ENCODE measurements at places on chromosomes 11 and 22. TPM values are rescaled to one million over a fixed set of nuclear protein-coding genes. Genes with fewer than 3 reads are reported as not detected.
A peak's percentile ranks its signal among the peaks of the same experiment; 100 is the strongest.

The TMEM132A gene
- polyA plus RNA-seq: 5.7 TPM

The TBX10 gene
- not detected for polyA plus RNA-seq

DNA sequence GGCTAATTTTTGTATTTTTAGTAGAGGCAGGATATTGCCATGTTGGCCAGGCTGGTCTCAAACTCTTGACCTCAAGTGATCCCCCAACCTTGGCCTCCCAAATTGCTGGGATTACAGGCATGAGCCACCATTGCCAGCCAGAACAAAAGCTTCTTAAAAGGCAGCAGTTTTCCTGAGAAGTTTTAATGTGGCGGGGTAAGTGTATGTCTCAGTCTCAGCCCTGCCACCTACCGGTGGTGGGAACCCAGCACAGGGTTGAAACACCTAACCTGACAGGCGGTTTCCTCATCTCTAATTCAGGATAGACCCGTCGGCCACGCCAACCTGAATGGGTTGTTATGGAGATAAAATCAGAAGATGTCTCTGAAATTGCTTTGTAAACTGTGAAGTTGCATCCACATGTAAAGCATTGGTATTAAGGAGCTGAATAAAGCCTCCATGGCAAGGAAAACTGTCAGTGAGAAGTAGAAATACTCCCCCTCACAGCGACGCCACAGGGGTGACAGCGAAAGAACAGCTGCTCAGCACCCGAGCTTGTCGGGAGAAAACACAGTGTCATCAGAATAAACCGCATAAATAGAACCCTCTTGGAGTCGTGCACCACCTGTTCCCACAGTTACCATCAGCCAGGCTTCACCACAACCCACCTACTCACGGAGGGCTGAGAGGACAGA lies 165.9 kb upstream of the NCAM1 start:
- H3K27me3 ChIP-seq: no peaks in the 10 kb centered on the region
- H3K4me1 ChIP-seq: no peaks in the 10 kb centered on the region

The BAD gene
- 53.9 TPM for polyA plus RNA-seq

- no peaks in the 10 kb centered on the region for H3K36me3 ChIP-seq
- H3K4me1 ChIP-seq: no peaks in the 10 kb centered on the region
- DNase-seq: no peak
- H3K27me3 ChIP-seq: no peaks in the 10 kb centered on the region
These were observed 247.0 kb upstream of the SORL1-AS1 start for GRCh38 chr11:121699801-121700200.

The BTG4 gene
- not detected for polyA plus RNA-seq

The PHF5A gene
- 35.3 TPM for polyA plus RNA-seq

- DNase-seq: no peak
- H3K27ac ChIP-seq: peak overlapping the region; percentile 91
- no peak overlapping the region for H3K4me3 ChIP-seq
- no peaks in the 10 kb centered on the region for H3K27me3 ChIP-seq
These were observed 51.3 kb downstream of the MYH9 start for GRCh38 chr22:36336246-36337182.

The ZC3H7B gene
- polyA plus RNA-seq: 34.2 TPM

The SPON1 gene
- 0.72 TPM for polyA plus RNA-seq

DNA sequence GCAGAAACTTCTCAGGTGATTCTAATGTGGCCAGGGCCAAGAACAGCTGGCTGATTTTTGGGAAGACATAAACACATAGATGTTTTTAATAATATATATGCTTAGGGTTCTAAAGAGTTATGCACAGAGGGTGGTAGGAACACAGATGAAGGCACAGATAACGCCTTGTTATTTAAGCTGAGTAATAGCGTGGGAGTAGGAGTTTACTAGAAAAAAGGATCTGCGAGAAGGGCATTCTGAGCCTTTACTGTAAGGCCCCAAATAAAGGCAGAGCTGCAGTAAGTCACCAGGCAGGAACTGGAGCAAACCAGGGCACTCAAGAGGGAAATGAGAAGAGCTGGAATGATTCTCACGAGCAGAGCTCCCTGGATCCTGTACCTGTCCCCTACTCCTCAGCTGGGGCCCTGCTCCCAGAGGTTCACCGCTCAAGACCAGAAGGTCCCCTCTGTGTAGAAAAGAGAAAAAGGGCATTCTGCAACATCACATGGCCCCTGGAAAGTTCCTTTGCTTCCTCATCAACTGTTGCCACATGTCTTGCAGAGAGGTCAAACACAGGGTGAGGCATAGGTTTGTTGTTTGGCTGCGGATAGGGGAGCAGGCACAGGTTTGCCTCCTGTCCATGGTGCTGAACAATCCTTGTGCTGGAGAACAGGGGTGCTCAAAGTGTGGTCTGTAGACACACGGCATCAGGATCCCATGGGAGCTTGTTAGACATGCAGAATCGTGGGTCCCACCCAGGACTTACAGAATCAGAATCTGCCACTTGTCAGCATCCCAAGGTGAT lies 125.7 kb downstream of the TENM4 start:
- H3K36me3 ChIP-seq: no peaks in the 10 kb centered on the region
- H3K27ac ChIP-seq: no peak overlapping the region
- H3K4me1 ChIP-seq: no peaks in the 10 kb centered on the region
- no peak overlapping the region for H3K4me3 ChIP-seq
- DNase-seq: no peak

DNA sequence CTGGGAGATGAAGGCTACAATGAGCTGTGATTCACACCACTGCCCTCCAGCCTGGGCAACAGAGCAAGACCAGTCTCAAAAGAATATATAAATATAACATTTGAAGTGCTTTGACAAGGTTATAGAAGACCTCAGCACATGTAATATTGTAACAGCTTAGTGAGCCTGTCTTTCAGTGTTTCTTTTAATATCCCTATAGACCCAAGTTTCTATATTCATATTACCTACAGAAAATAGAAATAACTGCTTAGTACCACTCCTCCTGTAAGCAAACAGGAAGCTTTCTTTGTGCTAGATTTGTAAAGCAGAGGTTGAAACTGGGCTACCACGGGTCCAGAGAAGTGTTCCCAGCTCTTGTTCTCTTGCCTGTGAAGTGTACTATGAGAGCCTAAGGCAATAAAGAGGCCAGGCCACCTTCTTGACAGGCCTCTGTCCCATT lies 68.2 kb downstream of the PPP2R1B start:
- no peaks in the 10 kb centered on the region for H3K4me1 ChIP-seq
- no peak overlapping the region for H3K27ac ChIP-seq
- no peak overlapping the region for H3K4me3 ChIP-seq
- no peaks in the 10 kb centered on the region for H3K27me3 ChIP-seq

- H3K36me3 ChIP-seq: peaks cover 15% of the 10 kb centered on the region
- no peaks in the 10 kb centered on the region for H3K27me3 ChIP-seq
- H3K4me3 ChIP-seq: no peak overlapping the region
- DNase-seq: no peak
- H3K27ac ChIP-seq: no peak overlapping the region
These were observed 89.2 kb downstream of the AMOTL1 start for GRCh38 chr11:94857337-94857736.

- peaks cover 28% of the 10 kb centered on the region for H3K4me1 ChIP-seq
- no peak overlapping the region for H3K27ac ChIP-seq
- no peaks in the 10 kb centered on the region for H3K36me3 ChIP-seq
- H3K27me3 ChIP-seq: no peaks in the 10 kb centered on the region
- no peak for DNase-seq
These were observed 8.6 kb downstream of the ALDH3B1 start for GRCh38 chr11:68018730-68019190.

DNA sequence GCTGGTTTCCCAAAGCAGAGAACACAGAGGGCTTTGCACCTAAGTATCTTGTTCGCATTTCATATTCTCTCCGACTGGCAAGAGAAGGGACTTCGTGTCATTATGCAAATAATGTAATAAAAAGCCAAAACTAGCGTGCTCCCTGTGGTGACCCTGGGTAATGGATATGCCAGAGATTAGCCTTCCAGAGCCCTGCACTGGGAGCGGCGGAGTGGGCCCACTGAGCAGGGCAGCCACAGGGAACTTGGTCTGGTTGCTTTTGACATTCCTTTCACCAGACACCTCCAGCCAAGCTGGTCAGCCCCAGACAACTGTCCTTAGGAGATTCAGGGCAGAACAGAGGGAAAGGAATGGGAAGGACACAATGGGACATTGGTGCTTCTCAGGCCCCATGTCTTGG lies 56.1 kb downstream of the FLI1 start:
- H3K4me1 ChIP-seq: peaks cover 99% of the 10 kb centered on the region
- no peaks in the 10 kb centered on the region for H3K27me3 ChIP-seq
- no peak overlapping the region for H3K4me3 ChIP-seq

DNA sequence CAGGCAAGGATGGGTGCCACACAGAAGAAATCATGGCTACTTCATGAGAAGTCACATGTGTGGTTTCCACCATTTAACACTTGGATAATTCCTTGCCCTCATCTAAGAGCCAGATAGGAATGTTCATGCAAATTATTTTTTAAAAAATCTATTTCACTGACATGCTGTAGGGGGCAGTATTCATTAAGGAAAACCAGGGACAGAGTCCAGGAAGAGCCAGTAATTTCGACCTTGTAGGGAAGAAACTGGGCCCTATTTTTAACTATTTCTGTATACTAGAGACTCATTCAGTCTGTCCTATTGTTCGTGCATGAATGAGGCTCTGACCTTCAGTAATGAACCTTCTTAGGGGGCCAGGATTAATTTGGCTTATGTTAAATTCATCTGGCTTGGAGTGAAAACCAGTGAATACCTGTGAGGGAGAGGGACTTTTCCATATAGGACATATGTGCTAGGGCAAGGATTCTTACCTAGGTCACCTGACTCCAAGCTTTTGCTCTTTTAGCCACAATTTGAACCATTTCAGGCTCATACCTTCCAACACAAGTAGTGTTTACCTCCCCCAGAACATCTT lies 192.7 kb downstream of the NAV2 start:
- H3K27ac ChIP-seq: no peak overlapping the region
- H3K4me3 ChIP-seq: no peak overlapping the region
- no peak for DNase-seq
- peaks cover 8% of the 10 kb centered on the region for H3K4me1 ChIP-seq
- H3K36me3 ChIP-seq: no peaks in the 10 kb centered on the region

DNA sequence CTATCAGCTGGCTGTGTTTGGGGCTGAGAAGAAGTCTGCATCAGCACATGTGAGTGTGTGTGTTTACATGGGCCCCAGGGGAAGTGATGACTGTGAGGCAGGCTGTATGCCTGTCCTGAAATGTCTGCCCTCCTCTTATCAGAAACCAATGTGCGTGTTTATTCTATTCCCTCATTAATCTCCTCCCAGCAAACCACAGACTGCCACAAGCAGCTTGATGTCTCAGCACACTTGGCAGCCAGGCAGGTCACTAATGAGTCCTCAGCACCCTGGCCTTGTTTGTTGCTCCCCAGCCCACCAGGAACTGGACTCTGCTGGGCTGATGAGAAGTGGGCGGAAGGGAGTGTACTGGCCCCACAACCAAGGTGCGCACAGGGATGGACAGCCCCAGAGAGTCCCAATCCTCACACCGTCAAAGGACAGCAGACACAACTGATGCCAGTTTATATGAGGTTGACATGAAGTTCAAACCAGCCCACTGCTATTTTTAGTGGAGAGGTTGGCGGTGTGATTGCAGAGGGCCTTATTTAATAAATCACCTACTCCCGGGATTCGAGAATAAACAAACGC lies 225.8 kb downstream of the ETS1 start:
- no peaks in the 10 kb centered on the region for H3K4me1 ChIP-seq
- H3K27me3 ChIP-seq: no peaks in the 10 kb centered on the region
- peak overlapping the region; percentile 49 for H3K27ac ChIP-seq
- H3K4me3 ChIP-seq: no peak overlapping the region
- H3K36me3 ChIP-seq: no peaks in the 10 kb centered on the region

The TMA7B gene
- 0.29 TPM for polyA plus RNA-seq

- no peak overlapping the region for H3K4me3 ChIP-seq
- no peaks in the 10 kb centered on the region for H3K36me3 ChIP-seq
- no peaks in the 10 kb centered on the region for H3K4me1 ChIP-seq
These were observed 256.0 kb upstream of the SESN3 start for GRCh38 chr11:95486979-95487378.

The GAS2L1 gene
- polyA plus RNA-seq: 21.7 TPM

GRCh38 chr11:6457581-6458320 lies 16.0 kb downstream of the TRIM3 start:
- no peak overlapping the region for H3K4me3 ChIP-seq
- no peaks in the 10 kb centered on the region for H3K4me1 ChIP-seq
- no peaks in the 10 kb centered on the region for H3K27me3 ChIP-seq

The APOA5 gene
- not detected for polyA plus RNA-seq

- no peak for DNase-seq
- no peaks in the 10 kb centered on the region for H3K4me1 ChIP-seq
- no peak overlapping the region for H3K27ac ChIP-seq
- no peaks in the 10 kb centered on the region for H3K36me3 ChIP-seq
- no peak overlapping the region for H3K4me3 ChIP-seq
- H3K27me3 ChIP-seq: peaks cover 5% of the 10 kb centered on the region
These were observed 106.2 kb downstream of the PKNOX2 start for GRCh38 chr11:125270711-125271110.

DNA sequence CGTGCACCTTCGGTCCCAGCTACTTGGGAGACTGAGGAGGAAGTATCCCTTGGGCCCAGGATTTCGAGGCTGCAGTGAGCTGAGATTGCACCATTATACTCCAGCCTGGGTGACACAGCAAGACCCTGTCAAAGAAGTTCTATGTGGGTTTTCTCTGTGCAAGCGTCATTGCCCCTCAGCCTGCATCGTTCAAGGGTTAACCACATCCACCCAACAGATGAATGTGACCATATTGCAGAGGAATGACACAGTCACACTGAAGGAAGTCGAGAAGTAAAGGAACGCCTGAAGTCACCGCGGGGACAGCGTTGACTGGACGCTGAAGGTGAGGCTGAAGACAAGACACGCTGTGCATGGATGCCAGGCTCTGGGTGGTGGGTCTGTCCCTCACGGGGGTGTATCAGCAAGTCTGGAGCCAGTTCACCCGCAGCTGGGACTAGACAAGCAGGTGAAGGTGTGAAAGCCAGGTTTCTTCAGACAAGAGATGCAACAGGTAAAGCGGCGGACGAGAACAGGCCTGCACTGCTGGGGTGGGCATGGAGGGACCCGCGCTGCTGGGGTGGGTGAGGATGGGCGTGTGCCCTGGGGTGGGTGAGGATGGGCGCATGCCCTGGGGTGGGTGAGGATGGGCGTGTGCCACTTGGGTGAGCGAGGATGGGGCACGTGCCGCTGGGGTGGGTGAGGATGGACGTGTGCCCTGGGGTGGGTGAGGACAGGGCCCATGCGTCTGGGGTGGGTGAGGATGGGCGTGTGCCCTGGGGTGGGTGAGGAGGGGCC lies 36.5 kb upstream of the TOLLIP start:
- no peak overlapping the region for H3K4me3 ChIP-seq
- H3K36me3 ChIP-seq: no peaks in the 10 kb centered on the region
- H3K27ac ChIP-seq: no peak overlapping the region
